Jurkat, Clone E6-1 (cell line): ENCODE measurements at places on chromosomes 2 and 18.
A peak's percentile ranks its signal among the peaks of the same experiment; 100 is the strongest.

DNA sequence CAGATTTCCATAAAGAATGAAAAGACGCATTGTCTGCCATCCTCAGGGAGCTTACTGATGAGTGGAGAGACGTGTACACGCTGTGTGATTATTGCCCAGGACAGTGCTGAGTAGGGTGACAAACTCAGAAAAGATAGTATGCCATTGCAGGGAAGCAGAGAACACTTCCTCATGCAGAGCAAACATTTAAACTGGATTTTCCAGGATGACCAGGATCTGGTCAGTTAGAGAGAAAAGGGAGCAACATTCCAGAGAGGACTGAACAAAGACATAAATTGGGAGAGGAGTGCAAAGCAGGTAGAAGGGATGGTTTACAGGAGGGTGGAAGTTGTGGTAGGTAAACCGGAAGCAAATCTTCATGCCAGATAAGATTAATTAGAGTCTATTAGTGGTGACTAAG lies 2.3 kb downstream of the SLC9A2 start:
- DNase-seq, result no peak

DNA sequence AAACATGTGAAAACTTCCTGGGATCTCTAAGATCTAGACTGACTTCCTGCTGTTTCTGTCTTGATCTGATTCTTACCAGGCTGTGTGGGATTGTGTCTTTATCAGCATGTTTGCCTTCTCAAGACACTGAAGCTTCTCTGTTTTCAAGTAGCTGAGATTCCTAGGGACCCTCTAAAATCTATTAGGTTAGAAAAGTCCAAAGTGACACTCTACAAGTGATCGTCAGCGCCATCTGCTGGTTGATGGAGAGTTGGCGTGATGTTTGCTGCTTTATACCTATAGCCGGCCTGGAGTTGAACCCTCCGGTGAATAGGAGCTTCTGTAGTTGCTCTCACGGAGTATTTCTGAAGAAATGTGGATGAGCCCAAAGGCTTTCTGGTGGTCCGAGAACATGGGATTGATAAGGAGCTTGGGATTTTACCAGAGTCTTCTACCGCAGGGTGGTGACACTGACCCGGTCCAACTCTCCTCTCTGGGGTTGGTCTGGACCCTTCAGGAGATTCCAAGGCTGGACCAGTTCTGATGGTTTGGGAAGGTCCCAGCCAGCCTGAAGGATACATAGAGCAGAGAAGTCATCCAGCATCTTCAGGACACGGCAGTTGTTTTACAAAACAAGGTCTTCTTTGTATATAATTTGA lies 96.0 kb upstream of the TTC39C start:
- peak; percentile 65 for DNase-seq

GRCh38 chr2:5444168-5444567 lies 248.0 kb upstream of the SOX11 start:
- no peak for DNase-seq

DNA sequence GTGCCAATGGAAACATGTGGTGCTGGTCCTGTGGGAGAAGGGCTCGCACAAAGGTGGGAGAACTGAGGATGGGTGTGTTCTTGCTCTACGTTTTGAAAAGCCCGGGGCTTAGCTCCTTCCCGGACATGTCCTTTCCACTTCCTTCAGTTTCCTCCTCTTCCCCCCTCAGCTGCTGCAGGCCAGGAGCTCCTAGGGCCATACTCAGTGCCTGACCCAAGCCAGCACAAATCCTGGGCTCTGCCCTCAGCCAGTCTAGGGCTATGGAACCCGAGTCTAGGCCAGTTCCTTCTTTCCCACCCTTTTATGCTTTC lies 1.4 kb upstream of the SIX2 start:
- DNase-seq, result no peak

GRCh38 chr2:5736050-5736449 lies 43.9 kb downstream of the SOX11 start:
- DNase-seq, result no peak

DNA sequence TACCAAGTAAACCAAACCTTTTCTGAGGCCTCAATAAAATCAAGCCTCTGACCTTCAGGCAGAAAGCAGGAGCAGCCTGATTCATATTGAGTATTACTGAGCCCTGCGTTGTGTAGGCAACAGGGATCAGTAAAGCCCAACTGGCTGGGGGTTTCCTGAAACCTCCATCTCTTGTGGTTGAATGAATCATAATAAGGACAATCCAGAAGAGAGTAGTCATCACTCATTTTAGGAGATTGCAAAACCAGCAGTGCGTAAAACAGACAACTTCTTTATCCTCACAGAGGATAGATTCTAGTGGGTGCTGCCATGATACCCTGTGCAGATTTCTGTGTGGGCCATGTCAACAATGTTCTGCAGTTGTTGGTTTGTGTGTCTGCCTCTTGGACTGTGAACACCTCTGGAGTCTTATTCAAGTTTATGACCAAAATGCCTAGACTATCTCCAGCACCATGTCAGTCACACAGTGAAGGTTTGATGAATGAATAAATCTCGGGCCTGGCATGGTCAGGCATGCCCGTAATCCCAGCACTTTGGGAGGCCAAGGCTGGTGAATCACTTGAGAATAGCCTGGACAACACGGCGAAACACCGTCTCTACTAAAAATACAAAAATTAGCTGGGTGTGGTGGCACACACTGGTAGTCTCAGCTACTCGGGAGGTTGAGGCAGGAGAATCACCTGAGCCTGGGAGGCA lies 51.8 kb upstream of the RAB27B start:
- DNase-seq, result no peak
